ENCODE measurements at places on chromosomes 16 and 17.

DNA sequence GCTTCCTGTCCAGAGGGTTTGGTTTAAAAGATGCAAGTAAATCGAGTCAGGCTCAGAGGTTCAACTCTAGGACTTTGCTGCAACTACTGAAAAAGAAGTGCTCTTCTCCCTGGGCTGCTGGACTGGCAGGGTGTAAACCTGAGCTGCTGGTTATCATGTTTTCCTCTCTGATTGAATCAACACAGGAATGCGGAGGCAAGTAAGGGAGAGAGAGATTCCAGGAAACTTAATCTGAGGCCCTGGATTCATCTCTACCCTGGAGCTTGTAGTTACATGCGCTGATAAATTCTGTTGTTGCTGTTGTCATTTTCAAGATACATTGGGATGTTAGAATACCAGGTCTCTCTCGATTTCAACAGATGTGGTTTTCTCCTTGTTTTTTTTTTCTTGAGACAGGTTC lies 8.2 kb upstream of the HS3ST3A1 start:
- DNase-seq: no peak

DNA sequence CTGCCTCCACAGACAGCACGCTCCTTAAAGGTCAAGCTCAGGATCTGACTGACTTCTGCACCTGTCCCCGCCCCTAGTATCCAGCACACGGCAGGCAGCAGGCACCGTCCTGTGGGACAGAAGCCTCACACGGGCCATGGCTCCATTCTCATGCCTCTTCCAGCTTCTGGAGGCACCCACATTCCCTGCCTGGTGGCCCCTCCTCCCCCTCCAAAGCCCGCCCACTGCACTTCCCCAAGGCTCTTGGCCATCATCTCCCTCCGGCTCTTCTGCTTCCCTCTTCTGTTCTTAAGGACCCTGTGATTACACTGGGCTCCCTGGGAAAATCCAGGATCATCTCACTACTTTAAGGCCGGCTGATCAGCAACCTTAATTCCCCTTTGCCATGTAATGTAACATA lies 3.5 kb downstream of the CANT1 start:
- no peak for DNase-seq

GRCh38 chr17:16363749-16364536 lies 10.7 kb upstream of the CENPV start:
- peak; percentile 49 for DNase-seq

GRCh38 chr16:24534620-24535019 lies 4.7 kb upstream of the RBBP6 start:
- no peak for DNase-seq

DNA sequence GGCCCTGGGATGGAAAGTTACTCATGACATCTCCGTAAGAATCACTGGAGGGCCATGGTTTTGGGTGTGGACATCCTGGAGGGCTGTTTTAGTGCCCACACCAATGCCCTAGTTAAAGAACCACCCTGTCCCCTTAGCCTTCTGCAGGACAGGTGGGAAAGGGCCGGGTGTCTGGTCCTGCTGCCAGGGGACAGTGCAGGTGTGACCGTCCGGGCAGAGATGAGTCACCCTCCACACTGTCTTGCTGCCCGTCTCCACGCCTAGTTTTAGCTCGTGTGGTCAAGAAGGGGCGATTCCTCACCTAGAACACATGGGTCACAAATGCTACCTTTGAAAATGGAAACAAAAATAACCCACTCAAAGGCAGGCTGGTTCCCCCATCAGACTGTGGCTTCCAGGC lies 17.0 kb downstream of the CEP295NL start:
- no peak for DNase-seq

- no peak for DNase-seq
These were observed 59.9 kb downstream of the PRMT7 start for GRCh38 chr16:68370581-68371275.

DNA sequence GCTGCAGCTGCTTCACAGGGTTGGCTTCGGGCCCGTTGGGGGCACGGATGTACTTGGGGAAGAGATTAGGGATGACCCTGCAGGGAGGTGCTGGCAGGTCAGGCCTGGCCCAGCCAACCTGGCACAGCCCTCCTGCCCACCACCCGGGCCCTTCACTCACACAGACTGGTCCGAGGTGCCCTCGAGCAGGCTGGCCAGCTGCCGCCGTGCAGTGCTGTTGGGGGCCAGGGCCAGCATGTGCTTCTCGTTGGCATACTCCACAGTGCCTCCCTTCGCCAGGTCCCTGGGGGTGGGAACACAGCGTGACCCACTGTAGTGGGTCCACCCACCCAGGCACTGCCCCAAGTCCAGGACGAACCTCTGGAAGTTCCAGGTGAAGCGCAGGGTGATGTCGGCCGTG lies 9.9 kb downstream of the CTU2 start:
- no peak for DNase-seq

DNA sequence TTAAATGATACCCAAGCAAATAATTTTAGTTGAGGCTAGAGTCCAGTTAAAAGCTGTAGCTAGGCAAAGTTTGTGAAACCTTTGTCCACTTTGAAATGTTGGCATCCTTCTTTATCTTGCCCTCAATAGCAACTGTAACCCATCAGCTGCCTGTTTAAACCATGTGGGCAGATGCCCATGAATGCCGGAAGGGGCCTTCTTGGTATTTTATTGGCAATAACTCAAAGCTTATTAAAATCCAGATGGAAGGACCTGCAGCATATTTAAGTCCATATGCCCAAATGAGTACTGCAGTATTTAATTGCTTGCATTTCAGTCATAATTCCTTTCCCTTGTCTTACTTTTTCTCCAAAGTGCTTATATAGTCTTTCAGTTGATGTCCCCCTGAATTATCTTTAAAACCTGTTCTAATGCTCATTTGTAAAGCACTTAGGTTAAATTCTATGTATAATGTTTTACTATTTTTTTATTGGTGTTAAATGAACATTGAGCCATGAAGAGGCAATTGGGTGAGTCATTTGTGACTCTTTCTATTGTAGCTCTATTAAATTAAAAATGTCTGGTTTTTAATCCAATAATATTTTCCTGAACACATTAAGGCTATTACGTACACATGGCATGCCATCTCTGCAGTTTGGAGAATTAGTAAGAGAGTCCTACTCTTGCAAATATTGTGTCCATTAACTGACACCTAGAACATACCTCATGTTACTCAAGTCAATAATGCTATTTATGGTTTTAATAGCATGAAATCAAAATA lies 225.3 kb downstream of the KCNJ2 start:
- no peak for DNase-seq

- no peak for DNase-seq
These were observed 284.5 kb downstream of the MAF start for GRCh38 chr16:79316004-79316458.

GRCh38 chr16:68200088-68200783 lies 35.7 kb downstream of the ESRP2 start:
- DNase-seq: no peak

GRCh38 chr16:78768718-78769117 lies 669.3 kb downstream of the WWOX start:
- DNase-seq: no peak

DNA sequence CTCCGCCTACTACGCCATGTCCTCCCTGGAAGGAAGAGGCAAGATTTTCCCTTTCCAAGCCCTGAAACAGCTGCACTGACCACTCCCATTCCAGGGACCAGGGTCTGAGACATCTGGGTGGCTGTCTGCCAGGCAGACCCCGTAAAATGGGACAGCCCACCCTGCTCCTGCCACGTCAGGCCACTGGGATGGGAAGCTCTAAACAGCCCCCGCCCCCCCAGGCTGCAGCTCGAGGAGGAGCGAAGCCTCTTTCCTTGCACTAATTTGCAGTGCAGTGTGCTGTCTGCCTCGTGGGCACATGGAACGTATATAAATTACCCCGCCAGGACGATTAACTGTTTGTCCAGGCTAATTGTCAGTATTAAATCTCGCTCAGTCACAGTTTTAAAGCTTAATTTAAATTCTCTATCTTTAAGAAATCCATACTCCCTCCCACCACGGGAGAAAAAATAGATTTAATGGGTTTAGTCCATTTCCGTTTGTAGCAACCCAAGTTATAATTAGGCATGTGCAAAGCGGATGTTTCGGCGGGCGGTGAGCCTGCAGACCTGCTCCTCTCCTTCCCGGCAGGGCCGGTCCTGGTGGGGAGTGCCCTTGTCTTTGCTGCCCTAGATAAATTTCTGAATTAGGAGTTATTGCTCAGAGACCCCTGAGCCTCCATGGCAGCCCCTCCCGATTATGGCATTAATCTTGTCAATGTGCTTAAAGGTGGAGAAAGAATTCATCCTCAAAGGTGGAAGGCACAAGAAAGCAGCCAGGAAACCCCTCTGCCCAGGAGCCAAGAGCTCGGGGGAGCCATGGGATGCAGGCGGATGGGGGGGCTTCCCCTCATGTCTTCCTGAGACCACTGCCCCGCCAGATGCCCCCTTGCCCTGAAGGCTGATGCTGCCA lies 268.0 kb upstream of the TNRC6C start:
- peak; percentile 54 for DNase-seq

GRCh38 chr17:17765359-17766076 lies 71.3 kb downstream of the SREBF1 start:
- no peak for DNase-seq

- DNase-seq: no peak
These were observed 589 bp upstream of the FBF1 start for GRCh38 chr17:75941442-75941819.

DNA sequence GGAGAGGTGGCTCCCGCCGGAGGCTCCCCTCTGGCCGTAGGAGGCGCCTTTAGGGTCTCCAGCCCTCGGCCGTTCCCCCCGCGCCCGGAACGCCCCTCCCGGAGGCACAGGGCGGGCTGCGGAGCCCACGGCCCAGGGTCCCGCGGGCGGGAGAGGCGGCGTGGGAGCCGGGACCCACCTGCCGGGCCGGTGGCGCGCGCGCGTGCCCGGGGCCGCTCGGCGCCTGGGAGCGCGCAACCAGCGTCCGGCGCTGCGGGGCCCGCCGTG lies at the start of gene MIF4GD:
Gene MIF4GD (minus strand): TSS at position 266 of the 267 bp plus-strand sequence. CDS start 1,036 bp downstream, outside the sequence.
- DNase-seq: no peak

DNA sequence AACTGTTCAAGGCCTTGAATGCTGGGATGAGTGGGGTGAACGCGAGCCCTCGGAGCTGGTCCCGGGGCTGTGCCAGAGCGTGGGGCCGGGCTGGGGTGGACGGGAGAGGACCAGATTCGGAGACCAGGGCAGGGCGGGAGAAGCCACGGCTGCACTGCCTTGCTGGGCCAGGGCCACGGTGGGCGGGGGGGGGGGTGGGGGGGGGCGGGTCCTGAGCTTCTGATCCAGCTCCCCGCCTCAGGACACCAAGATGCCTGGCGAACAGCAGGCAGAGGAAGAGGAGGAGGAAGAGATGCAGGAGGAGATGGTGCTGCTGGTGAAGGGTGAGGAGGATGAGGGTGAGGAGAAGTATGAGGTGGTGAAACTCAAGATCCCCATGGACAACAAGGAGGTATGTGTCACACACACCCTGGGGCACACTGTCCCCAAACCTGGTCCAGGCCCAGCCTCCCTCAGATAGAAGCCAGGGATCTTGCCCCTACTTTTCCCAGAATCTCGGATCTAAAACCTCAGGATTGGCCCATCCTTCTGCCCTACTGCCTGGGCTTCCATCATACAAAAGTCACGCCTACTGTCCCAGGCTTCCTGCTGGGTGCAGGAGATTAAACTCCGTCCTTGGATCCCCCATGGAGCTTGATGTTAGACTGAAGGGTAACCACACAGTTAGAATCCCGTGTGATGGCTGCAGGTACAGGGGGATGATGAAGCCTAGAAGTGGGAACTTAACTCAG lies 563 bp downstream of the ZNF771 start:
- peak; percentile 41 for DNase-seq

- DNase-seq: peak; percentile 21
These were observed 260.6 kb downstream of the C16orf95 start for GRCh38 chr16:87056551-87056950.

GRCh38 chr16:57752203-57752580 lies 16.6 kb downstream of the KATNB1 start:
- DNase-seq: no peak

- DNase-seq: no peak
These were observed 10.3 kb upstream of the ABCC3 start for GRCh38 chr17:50624321-50624934.

- DNase-seq: no peak
These were observed 55.6 kb downstream of the IKZF3 start for GRCh38 chr17:39808409-39808997.

DNA sequence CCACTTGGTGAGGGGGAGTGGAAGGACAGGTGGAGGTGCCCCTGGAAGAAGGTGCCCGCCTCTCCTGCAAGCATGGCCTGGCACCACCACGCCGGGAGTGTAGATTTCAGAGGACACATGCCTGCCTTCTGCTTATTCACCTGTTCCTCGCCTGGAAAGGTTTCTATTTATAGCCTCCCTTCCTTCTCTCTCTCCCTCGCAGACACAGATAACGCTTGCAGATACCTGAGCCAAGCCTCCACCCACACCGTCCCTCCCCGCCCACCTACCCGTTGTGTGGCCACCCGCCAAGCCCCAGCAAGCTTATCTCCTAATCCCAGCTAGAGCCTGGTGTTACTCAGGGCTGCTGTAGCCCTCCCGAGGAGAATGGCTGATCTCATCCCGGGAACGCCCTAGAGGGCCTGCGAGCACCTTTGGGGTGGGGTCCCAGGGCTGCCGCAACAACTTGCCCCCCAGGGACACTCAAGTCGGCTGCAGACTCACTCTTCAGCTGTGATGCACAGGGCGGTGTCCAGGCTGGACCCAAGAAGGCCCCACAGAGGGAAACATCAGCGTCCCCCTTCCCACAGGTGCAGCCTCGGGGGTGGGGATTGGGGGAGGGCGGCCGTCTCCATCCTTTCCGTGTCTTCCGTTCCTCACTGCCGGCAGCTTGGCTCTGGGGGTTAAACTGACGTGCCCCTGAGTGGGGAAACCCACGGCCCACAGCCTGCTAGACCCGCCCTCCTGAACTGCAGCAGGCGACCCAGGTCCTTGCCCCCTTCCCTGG lies 1.9 kb upstream of the SNAI3 start:
- no peak for DNase-seq

DNA sequence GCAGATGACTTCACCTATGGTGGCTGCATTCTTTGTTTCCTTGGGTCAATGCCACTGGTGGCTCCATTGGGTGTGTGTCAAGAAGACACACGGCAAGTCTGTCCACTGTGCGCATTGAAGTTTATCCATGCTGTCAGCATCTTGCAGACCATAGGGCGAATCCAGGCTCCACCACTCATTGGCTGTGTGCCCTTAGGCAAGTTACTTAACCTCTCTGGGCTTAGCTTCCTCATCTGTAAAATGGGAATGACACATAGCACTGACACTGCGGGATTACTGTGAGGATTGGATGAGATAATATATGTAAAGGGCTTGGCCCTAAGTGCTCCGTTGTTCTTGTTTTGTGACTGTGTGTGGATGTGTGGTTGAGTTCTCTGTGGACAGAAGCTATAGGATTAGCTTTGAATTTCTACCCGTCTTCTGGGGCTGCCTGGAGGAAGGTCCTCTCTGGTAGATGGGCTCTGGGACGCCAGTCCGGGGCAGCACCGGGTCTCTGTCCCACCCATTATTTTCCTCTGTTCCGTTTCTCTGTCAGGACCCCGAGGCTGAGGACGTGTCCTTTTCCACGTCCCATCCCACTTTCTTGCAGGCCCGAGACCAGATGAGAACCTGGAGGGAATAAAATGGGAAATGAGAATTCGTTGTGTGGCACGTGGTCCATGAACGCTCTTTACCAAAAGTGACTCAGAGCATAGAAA lies 178.4 kb downstream of the IRF8 start:
- DNase-seq: no peak

- peak; percentile 11 for DNase-seq
These were observed 488.5 kb upstream of the SOX9 start for GRCh38 chr17:71632328-71632727.

- no peak for DNase-seq
These were observed 15.2 kb downstream of the ACE start for GRCh38 chr17:63491977-63492618.

- DNase-seq: no peak
These were observed 3.2 kb downstream of the TERB1 start for GRCh38 chr16:66798161-66798560.

GRCh38 chr17:62923258-62924150 lies 42.5 kb upstream of the TANC2 start:
- no peak for DNase-seq
